ENCODE measurements at places on chromosomes 4 and X. TPM values are rescaled to one million over a fixed set of nuclear protein-coding genes. Genes with fewer than 3 reads are reported as not detected.

BEX5 gene
- 1.6 TPM for total RNA-seq

BTC gene
- total RNA-seq: 0.20 TPM

DCAF4L1 gene
- 0.29 TPM for total RNA-seq

SLC16A2 gene
- total RNA-seq: 21.1 TPM

COX7B2 gene
- total RNA-seq: not detected

FAM149A gene
- 1.2 TPM for total RNA-seq

DNA sequence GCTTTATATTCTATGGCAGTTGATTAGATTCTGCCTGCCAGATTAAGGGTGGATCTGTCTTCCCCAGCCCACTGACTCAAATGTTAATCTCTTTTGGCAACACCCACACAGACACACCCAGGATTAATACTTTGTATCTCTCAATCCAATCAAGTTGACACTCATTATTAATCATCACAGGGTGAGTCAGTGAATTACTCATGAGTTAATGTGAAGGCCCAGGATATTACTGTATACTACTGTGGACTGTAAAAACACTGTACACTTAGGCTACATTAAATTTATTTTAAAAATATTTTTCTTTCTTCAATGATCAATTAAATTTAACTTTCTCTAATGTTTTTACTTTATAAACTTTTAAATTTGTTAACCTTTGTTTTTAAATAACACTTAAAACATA, 87.7 kb downstream of the NAP1L3 start:
- DNase-seq: no peak

- no peak for DNase-seq
Observed at GRCh38 chr4:54626113-54626512, 31.6 kb upstream of the KIT start.

- no peak for DNase-seq
Observed at GRCh38 chr4:185666156-185666555, 130.8 kb upstream of the PDLIM3 start.

- DNase-seq: peak; percentile 58
Observed at GRCh38 chr4:10456595-10457254, 501 bp downstream of the ZNF518B start.

DNA sequence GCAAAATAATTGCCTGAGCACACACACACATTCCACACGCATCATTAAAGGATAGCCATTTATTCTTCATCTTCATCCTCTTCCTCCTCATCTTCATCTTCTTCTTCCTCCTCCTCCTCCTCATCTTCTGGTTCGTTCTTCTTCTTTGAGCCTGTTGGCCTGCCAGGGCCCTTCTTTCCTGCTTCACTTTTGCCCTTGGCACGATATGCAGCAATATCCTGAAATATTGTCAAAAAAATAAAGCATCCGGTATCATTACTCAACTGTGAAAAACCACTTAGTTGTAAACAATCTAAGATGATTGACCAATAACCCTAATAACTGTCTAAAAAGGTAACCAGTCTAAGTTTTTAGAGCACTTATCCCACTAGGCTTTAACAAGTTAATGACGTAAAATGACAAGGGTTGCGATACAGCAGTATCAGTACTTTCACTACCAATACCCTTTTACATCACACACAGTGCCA, 2.1 kb downstream of the HMGB2 start:
- no peak for DNase-seq

DNA sequence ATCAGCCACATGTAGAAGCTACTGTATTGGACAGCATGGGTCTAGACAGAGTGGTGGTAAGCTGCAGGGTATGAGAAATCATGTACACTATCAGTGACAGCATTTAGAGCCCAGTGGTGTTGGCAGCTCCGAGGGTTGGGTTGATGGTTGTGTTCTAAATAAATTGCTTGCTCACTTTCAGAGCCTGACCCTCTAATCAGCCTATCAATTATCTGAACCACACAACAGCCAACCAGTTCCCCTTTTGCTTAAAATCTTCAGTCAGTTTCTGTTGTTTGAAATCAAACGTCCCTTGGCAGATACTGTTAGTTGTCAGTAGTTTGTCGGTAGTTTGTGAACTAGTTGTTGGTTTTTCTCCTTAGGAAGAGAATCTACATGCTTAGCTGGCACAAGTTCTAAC, 99.8 kb upstream of the RAI2 start:
- DNase-seq: no peak

GRCh38 chr4:110055158-110055768, 142.6 kb downstream of the EGF start:
- DNase-seq: no peak

DNA sequence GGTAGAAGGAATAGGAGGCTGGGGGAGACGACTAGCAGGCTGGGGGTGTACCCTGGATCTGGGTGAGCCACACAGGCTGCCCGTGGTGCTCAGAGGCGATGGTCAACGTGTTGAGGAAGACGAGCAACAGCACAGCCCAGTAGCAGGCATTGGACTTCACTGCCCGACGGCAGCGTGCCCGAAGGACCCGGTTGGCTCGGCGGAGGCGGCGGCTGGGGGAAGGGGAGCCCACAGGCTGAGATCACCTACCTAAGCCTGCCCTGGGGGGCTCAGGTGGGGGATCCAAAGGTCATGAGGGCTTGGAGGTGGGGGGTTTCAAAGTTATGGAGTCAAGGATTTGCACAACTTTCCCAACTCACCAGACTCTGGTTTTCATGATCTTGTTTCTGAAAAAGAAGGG, 7.3 kb downstream of the CACNA1F start:
- no peak for DNase-seq

DNA sequence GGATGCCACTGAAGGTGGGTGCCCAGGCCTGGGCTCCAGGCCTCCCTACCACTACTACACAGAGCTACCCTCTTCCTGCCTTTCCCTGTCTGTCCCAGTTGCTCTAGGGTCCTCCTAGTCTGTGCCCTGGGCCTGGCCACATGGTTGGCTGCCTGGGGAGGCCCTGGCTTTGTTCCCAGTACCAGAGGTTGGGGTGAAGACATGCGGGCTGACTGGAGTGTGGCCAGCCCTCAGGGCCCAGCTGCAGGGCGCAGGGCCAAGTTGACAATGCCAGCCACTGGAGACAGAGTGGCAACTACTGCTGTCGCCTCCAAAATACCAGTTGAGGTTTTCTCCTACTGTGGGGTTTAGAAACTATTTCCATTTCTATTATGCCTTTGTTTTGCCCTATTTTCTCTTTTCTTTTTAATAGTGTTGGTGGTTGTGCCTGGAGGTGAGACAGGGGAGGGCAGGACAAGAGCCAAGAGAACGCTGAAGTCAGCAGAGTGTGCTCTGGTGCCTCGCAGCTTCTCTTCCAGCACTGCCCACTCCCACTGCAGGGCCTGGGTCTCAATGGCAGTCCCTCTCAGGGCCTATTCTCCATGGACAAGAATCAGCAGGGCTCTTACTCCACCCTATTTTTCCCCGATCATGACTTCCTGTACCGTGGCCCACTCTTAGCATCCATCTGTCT, 32.2 kb upstream of the XPNPEP2 start:
- no peak for DNase-seq

- no peak for DNase-seq
Observed at GRCh38 chr4:107856901-107857300, 32.2 kb downstream of the SGMS2 start.

DNA sequence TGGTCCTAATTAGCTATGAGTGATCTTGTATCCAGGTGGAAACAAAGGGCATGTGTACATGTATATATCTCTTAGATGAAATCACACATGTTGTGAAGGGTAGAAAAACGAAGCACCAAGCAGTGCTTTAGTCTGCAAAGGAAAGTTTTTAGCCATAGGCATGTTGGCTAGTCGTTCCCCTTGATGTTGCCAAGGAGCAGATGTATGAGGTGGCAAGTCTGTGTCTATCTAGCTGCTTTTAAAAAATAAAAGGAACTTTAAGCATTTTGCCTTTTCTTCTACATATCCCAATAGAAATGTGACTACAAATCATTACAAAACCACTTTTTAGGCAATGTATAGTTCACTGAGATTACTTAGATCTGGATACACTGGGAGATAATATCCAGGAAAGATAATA, 63.1 kb downstream of the NSUN7 start:
- DNase-seq: no peak

DNA sequence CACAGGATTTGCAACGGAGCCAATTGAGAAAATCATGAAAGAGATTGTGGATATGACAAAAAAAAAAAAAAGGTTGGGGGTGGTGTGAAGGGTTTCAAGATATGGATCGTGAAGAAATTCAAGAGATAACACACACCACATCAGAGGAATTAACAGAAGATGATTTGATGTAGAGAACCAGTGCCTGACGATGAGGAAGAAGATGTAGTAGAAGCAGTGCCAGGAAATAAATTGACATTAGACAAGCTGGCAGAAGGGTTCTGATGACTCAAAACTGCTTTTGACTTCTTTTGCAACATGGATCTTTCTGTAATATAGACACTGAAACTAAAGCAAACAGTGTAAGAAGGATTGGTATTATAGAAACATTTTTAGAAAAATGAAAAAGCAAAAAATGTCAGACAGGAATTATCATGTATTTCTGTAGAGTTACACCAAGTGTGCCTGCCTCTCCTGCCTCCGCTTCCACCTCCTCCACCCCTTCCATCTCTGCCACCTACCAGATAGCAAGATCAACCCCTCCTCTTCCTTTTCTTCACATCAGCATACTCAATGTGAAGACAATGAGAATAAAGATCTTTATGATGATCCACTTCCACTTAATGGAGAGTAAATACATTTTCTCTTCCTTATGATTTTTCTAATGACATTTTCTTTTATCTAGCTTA, 127.5 kb upstream of the OTUD4 start:
- no peak for DNase-seq

DNA sequence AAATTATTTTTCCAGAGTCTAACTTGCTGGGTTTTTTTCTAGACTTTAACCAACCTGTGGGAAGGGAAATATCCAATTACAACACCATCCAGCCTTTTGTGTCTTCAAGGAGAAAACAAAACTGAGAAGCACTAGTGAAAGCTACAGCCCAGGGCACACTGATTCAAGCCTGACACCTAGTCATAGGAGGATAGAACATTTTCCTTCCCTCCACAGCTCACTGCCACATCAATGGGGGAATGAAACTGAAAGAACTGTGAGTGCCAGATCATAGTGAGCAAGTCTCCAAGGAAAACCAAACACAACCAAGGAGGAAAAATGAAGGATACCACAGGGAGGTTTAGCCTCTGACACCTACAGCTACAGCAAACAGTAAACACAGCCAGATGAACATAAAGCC, 43.3 kb upstream of the MAGEA8 start:
- DNase-seq: no peak

DNA sequence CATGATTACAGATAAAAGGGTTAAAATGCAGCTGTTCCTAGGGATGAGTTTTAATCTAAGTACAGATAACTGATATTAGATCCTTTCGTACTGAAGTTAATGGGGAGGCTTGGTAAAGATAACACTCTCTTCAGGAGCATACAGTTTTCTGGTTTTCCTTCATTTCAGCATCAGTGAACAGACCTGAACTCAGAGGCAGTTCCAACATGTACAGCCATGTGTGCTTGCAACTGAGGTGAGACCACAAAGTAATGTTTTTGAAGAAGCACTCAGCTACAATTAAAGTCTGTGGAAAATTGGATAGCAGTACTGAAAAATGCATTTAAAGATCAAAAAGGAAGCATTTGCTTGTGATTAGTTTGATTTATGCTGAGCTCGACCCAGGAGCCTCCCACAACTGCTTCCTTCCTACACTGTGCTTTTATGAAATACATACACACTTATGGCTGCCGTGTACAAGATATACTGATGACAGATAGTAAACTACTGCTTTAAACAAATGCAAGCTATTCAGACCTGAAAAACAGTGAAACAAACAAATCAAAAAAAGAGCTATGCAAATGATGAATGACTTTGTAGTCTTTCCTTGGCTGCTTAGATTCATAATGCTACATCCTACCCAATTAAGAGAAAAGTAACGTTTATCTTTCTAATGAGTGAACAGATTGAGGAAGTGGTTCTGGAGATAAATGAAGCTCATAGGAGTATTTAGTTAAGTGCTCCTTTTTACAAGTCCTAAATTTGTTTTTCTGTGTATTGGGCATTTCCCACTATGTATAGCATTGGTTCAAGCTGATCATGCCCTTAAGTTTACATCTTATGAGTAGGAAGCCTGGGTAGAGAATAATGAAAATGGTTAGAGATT, 68.4 kb downstream of the PDLIM5 start:
- DNase-seq: no peak

DNA sequence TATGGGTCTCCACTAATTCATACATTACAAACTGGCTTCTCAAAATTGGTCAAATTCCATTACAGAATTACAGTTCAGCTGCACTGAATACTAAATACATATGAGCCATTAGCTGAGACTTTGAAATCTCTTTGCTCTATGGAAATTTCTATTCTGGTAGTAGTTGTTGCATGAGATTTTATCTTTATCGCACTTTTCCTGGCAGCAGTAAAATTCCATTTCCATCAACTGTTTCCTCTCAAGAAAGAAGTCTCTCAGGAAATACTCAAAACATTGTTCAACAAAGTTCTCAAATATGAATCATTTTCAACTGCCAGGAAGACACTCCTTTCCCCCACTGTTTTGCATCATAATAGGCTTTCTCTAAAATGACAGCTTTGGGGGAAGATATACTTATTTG, 51.3 kb downstream of the ATP11C start:
- peak; percentile 64 for DNase-seq

DNA sequence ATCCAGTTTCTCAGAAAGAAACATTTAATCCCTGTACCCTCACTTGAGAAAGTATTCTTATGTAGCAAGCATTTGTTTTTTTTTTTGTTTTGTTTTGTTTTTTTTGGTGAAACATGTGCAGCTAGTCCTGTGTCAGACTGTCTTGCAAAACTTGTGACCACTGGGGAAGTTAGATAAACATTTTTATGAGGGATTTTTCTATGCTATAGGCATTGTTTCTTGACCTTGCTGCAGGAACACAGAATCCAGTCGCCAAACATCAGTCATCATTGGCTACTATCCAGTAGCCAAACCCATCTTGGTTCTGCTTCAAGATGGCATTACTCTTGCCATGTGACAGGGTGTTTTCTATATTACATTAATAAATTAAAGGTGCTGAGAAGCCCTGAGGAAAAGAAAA, 7.7 kb upstream of the MAPK10 start:
- no peak for DNase-seq

DNA sequence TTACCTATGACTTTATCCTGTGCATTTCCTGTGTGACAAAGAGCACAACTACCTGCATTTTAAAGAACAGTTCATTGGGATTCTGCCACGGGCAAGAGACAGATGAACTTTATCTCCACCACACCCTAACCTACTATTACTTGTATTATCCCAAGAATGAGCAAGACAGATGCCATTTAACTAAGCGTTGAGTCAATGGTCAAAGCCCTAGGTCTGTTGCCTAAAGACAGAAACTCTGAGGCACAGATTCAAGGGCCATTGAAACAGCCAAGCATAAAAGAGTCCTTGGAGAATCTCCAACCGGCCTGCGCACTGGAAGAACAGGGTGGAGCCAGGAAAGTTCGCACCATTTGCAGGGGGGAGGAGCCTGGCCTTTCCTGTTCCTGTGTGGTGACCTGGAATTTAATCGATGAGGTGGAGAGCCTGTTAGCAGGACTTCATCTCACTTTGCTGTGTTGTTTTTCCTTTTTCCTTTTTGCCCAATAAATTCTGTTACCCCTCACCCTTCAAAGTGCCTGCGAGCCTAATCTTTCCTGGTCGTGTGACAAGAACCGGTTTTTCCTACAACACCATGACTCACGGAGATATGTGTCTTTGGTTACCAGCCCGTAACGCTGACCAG, 146.4 kb upstream of the DIAPH2 start:
- no peak for DNase-seq

Data from astrocyte (in vitro differentiated cells and primary cell).